ENCODE measurements at places on chromosomes 7 and 10.

- DNase-seq, result no peak
Observed at GRCh38 chr7:70734411-70734810, 397.5 kb upstream of the GALNT17 start.

GRCh38 chr10:86373828-86374227 is 7.2 kb upstream of the GRID1 start:
- no peak for DNase-seq

DNA sequence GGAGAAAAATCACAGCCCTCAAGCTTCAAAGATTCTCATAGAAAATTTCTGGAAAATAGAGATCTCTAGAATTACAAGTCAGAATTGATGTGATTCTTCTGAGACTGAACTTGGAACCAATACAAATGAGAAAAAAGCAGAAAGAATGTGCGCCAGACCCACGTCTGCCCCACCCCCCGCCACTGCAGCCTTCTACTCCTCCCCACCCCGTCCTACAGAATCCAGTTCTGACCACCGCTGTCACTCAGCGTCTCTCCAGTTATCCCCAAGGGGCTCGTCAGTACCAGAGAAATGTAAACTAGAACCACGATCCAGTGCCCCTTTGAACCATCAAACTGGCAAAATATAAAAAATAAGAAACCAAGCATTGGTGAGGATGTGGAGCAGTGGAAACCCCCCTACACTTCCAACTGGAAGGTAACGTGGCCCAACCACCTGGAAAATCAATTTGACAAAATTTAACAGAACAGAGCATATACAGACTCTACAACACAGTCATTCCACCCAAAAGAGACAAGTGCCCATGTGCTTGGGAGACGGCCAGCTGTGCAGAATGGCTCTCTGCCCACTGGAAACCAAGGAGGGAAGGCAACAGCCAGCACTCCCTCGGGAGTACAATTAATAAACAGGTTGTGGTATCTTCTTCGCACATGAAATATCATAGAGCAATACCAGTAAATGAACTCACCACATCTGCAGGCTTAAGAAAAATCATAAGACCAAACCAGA is 397.9 kb downstream of the TNS3 start:
- no peak for DNase-seq

GRCh38 chr7:1168422-1168821 is 8.4 kb upstream of the ZFAND2A start:
- no peak for DNase-seq

DNA sequence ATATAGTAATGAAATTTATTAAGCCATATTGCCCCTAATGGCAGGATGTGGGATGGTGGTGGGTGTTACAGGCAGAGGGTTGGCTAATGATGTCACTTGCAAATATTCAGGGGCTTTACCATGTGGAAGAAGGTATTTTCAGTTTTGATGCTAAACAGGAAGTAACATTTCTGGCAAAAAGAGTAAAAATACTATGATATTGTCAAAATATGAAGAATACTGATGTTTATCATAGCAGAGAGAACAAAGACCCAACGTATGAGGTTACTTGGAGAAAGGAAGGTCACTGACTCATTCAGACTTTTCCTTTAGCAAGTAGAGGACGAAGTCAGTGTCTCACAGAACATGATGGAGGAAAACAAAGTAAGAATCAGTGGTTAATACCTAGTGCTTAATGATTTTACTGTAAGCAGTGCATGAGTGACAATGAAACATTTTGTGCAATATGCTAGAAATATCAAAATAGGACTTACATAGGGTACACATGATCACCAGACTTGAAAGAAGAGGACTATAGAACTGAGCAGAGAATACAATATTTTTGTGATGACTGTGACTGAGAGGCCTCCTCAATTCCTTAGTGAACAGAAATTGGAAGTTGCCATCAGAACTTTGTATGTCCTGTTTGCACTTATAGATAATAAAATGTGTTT is 89.7 kb upstream of the STEAP4 start:
- DNase-seq, result no peak

DNA sequence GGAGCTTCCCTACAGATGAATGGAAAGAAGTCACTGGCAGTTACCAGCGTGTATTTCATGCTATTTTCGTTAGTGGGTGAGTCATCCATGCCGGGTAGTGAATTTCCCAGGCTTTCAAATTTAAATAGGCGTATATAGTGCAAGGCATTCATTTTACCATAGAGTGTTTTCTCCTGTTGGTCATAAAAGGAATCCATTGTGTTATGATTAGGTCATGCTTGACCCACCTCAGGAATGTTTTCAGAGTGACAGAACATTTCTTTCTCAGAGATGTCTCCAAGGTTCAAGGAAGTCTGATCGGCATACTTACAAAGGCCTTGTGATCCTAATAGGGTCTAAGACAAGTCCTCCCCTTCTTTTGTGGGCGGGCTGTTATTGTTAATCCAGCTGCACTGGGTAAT is 110.7 kb downstream of the AKR1D1 start:
- DNase-seq, result no peak

GRCh38 chr7:32025381-32026082 is 44.7 kb downstream of the PDE1C start:
- no peak for DNase-seq

GRCh38 chr10:5490032-5490431 is 9.3 kb downstream of the CALML5 start:
- DNase-seq, result no peak

GRCh38 chr10:34295142-34295548 is 520.0 kb downstream of the PARD3 start:
- DNase-seq, result no peak
